ENCODE measurements at places on chromosomes 1 and 21.

DNA sequence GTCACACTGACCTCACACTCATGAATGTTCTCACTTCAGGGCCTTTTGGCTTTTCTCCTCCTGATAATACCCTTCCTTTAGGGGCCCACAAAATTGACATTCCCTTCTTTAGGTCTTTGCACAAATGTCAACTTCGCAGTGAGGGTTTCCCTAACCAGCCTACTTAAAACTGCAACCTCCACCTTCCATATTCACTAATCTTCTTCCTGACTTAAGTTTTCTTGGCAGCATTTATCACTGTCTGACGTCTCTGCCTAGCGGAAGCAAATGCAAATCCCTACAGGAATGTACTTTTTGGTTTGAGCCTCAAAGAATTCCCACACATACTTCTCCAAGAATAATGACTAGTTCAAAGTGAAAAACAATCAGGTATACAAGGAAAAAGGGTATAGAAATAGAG, 32.8 kb downstream of the INTS7 start:
- no peak for DNase-seq

DNA sequence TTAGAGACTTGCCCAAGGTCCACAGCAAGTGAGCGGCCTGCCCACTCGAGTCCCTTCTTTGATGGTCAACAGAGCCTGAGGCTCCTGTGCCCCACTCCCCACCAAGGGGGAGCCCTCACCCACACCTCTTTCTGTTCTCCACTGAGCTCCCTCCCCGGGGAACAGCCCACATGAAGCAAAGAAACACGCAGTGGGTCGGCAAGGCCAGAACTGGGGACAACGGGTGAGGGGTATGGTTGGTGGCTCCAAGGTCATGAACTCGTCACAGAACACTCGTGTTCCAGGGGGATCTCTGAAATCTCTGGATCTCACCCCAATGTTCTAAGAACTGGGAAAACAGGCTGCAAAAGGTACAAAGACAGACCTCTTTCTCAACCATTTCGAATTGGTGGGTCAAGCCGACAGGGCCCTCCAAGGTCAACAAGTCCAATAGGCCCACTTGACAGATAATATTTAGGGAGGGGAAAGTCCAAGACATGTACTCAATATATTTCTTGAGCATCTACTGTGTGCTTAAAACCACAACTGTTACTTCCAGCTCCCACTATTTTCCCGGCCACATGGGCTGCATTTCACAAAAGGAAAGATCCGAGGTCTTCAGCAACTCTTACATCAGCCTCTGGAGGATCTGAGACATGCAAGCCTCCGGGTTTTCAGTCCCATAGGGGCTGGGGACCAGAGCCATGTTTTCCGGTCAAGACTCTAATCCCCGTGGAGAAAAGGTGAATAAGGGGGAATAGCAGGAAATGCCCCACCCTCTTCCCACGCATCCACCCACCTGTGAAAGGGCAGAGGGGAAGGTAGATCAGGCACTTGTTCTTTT, 1.1 kb upstream of the RAP1GAP start:
- DNase-seq, result no peak

GRCh38 chr1:195045072-195045471, 1563.2 kb downstream of the KCNT2 start:
- no peak for DNase-seq

- DNase-seq, result no peak
These were observed 2.4 kb upstream of the FAM78B start for GRCh38 chr1:166169182-166169581.

GRCh38 chr1:9438431-9439073, 100.7 kb upstream of the SLC25A33 start:
- DNase-seq, result peak; percentile 79

DNA sequence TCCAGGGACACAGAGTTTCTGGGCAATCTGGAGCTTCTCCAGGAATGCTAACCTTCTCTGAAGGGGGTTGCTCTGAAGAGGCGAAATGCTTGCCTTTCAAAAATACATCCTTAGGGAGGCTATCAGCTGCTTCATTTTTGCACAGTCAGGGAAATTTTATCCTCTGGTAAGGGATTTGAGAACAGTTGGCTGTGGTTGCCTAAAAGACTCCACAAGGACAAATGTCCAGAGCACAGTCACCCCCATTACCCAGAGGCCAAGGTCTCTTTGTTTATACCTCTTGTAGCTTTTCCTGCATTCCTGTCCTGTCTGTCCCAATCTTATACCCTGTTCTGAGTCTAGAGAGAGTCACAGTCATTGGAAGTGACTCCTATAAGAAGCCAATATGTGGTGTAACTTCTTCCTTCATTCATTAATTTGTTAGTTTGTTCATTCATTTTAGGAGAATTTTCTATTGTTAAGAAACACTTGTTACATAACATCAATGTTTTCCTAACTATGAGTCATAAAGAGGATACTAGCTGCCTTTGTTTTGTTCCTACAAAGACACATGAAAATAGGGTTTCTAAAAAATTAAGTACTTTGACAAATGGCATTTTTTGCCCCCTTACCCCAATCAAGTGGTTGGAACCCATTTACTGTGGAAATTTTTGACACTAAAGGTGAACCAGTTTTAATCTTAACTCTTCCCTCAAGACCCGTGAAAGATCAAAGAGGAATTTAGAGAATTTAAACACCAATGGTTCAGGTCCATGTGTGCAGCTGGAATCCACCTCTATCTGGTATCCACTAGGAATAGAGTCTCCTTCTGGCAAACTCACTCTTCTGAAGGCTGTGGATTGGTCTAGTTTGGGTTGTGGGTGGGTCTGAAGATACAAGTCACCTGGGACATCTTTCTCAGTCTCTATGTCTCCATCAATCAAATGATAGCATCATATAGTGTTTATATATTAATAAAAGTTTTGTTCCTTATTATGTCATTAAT, 47.1 kb downstream of the GPR88 start:
- no peak for DNase-seq

- DNase-seq, result no peak
These were observed 10.5 kb downstream of the AGL start for GRCh38 chr1:99860703-99861102.

DNA sequence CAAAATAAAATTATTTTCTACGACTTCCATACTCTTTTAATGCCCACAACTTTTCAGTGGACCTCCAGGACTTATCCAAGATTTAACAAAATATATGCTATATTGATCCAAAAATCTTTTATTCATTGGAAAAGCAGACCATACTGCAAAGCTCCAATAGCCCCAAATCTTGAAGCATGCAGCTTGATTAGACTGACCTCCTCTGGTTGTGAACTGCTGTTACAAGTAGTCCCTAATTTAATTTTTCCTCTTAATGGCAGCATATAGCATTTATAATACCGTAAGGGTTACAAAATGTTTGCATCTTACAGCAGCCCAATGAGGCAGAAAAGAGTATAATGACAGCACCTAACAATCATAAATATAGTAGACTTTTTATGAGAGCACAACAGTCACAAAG, 49.8 kb downstream of the TPR start:
- DNase-seq, result no peak

- no peak for DNase-seq
These were observed 21.7 kb downstream of the ARHGEF10L start for GRCh38 chr1:17561247-17561548.

- DNase-seq, result no peak
These were observed 25.9 kb upstream of the LRRC38 start for GRCh38 chr1:13539683-13540082.

GRCh38 chr1:38336301-38336923, 289.8 kb upstream of the POU3F1 start:
- no peak for DNase-seq

- DNase-seq, result no peak
These were observed 54.0 kb downstream of the CLIC6 start for GRCh38 chr21:34722684-34723300.

DNA sequence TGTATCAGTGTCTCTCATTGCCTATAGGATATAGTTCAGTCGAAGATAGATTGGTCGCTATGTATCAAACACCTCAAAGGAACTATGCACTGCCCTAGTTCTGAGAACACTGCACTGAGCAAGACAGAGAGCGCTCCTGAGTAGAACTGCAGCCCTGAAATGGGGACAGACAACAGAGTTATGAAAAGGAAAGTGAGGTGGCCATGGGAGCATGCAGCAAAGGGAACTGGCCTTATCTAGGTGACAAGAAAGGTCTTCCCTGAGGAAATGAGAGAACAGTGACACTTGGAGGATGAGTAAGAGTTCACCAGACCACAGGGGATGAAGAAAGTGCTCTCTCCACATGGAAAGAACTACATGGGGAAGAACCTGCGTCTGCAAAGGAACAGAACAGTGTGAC, 7.5 kb upstream of the G0S2 start:
- no peak for DNase-seq

DNA sequence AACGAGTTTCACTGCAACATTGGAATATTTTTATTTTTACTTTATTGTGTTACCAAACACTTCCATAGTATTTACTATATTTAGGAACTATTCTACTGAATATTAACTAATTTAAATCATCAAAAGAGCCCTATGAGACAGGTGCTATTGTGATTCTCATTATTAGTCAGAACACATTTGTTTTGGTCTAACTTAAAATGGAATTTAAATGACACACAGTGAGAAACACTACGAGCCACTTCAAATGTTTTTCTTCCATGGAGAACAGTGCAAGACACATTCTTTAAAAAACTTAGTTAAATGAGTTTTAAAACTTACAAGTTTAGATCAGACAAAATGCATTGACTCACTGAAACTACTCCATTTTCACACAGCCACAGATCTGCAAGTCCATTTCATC, 6.6 kb upstream of the TRAF3IP3 start:
- no peak for DNase-seq

GRCh38 chr1:106980121-106980520, 76.4 kb upstream of the PRMT6 start:
- DNase-seq, result no peak

Measured in femur (tissue), 1 donor.